ENCODE measurements at places on chromosomes 12 and 14.

GRCh38 chr12:42886160-42886559, 296.6 kb upstream of the PRICKLE1 start:
- DNase-seq = no peak

DNA sequence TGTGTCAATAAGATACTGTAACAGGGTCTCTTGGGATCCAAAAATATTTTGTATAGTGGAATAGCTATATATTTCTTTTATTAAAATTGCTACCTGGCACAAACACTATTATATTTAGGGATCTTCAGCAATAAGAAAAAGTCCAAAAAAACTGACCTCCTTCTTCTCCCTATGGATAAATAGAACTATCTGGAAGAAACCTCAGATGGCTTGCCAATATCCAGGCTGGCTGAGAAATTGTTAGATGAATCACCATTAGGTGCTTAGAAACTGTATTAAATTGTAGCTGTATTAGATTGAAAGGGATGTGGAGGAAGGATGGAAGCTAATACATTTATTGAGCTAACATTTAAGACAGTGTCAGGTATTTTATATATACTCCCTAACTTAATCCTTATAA, 66.0 kb downstream of the SLC38A6 start:
- no peak for DNase-seq

DNA sequence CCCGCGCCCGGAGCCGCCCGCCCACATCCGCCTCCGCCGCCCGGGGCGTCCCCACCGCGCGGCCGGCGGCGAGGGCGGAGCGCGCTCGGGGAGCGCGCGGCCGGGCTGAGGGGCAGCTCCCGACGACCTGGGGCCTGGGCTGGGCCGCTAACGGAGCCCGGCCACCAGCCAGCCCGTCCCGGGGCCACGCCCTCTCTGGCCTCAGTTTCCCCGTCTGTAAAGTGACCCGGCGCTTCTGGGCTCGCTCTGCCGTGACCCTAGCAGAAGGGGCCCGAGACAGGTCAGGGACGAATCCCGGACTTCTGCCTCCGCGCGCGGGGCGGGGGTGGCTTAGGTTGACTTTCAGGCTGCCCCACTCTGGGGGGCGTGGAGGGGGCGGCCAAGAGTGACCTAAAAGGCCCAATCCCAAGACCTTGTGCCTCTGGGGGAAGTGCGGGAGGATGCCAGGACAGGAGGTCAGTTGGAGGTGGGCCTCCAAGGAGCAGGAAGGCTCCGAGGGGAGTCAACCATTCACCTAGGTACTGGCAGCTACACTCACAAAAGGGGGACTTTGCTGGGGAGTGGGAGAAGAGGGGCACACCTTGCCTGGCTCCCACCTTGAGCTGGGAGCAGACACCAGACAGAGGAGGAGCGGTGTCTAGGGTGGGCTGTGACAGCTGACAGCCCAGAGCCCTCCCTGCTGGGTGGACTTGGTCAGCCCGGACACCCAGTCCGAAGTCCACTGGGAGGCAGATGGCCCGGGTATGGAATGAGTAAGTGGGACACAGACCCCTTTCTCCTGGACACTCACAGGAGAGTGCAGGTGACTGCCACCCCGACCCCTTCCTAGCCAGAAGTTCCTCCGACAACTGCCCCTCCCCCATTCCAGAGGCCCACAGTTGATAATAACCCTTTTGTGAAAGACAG, 486 bp upstream of the AKT1 start:
- DNase-seq = peak; percentile 80

- DNase-seq = no peak
These were observed 127.7 kb downstream of the SPTSSA start for GRCh38 chr14:34334329-34334728.

DNA sequence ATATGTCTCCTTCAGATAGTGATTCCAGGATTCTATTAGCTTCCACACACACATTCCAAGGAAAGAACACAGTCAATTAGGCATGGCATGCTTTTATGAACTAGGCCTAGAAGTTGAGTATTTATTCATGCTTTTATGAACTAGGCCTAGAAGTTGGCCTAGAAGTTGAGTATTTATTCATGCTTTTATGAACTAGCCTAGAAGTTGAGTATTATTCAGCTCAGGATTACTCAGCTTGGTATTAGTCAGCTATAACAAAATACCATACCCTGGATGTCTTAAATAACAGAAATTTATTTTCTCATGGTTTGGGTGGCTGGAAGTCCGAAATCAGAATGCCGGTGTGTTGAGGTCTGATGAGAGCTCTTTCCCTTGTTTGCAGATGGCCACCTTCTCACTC, 442.7 kb upstream of the FLRT2 start:
- DNase-seq = no peak

DNA sequence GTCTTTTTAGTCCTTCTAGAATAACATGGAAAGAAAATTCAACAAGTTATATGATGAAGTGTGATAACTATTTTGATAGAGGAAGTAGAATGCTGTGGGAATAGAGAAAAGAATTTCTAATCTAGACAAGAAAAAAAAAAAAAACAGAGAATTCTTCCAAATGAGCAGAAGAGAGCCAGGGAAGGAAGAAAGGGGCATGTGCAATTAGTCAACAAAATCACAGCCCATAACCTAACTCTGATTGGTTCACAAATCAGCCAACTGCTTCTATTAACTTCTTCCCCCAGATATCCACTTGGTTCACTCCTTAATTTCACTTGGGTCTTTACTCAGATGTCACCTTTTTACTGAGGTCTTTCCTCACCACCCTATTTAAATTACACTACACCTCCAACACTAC, 69.5 kb downstream of the BTG1 start:
- no peak for DNase-seq

DNA sequence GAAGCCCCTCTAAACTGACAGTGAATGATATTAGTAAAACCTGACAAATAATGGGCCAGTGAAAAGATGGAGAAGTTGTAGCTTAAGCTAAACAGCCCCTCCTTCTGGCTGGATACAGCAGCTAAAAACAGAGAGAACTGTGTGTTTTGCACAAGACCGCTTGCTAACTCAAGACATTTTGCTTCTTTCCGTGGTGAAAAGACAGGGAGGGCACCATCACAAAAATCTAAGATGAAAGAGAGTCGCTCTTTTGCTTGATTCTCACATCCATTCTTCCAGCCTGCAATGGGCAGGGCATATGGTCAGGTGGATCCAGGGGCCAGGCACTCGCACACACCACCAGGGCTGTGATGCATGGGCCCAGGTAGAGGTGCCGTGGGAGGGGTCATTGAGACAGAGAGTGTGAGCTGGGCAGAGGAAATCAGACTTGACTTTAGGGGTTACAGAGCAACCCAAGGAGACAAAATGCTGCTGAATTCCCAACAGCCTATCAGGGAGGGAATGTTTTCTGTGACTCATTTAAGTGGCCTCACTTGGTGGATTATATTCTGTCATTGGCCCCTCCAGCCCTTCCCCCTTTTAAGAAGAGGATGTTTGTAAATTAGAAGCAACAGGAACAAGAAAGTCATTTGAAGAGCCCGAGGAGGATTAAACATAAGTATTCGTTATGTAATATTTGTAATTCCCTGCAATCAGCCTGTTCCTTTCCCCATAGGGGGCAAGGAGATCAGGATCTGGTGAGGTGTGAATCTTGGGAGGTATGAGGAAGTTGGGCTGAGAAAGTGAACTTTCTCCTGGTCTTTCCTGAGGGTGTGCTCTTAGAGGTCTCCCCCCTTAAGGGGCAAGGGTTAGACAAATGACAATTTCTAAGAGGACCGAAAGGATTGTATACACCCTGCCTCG, 12.3 kb downstream of the EMP1 start:
- DNase-seq = no peak

GRCh38 chr14:23228812-23229211, 8.9 kb upstream of the RNF212B start:
- no peak for DNase-seq

GRCh38 chr12:65926119-65926908, 102.0 kb downstream of the HMGA2 start:
- DNase-seq = no peak

DNA sequence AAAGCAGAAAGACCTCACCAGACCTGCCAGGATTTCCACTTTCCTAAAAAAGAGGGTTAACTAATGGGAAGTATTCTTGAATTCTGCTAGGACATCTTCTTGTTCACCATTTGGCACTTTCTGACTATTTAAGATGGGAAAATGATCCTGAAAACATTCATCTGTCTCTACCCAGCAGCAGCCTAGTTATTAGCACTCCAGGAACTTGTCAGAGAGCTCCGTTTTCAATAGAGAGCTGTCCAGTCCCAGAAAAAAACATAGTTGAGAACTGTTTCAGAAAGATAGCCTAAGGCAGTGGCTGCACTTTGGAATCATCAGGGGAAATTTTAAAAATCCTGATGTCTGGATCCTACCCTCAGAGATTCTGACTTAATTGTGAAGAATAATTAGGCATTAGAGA, 22.1 kb upstream of the CEP83 start:
- no peak for DNase-seq

DNA sequence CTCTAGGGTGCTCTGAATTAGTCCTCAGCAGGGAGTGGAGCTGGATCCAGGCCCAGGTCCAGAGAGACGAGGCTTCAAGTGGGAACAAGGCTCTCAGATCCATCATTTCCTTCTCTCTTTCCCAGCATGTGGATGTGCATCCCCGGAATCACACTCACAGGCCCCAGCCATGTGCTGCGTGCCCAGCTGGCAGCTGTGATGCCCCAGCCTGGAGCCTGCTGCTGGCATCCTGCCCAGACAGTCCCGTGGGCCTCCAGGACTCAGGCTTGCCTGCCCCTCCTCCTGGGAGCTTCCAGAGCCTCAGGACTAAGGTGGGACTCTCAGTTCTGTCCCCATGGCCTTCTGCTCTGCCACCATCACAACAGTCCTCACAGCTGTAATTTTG, 6.2 kb upstream of the KRT84 start:
- DNase-seq = no peak

DNA sequence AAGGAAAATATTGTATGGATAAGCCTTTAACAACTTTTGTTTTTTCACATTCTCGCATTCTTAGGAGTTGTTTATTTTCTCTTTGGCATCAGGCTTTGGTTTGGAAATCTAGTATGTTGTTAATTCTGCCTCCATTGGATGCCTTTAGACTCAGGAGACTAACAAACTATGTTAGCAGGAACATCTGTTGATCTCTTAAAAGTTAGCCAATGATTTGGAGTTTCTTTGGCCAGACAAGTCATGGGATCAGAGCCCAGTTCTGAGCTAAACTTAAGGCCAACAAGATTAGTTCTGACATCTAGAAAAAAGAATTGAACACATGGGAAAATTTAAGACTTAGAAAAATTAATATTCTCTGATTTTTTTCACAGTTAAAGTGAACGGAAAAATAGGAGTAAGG, 35.3 kb upstream of the STRAP start:
- no peak for DNase-seq

GRCh38 chr14:80455031-80455430, 243.7 kb upstream of the DIO2 start:
- no peak for DNase-seq

- no peak for DNase-seq
These were observed 42.4 kb upstream of the IGF1 start for GRCh38 chr12:102522768-102523167.

DNA sequence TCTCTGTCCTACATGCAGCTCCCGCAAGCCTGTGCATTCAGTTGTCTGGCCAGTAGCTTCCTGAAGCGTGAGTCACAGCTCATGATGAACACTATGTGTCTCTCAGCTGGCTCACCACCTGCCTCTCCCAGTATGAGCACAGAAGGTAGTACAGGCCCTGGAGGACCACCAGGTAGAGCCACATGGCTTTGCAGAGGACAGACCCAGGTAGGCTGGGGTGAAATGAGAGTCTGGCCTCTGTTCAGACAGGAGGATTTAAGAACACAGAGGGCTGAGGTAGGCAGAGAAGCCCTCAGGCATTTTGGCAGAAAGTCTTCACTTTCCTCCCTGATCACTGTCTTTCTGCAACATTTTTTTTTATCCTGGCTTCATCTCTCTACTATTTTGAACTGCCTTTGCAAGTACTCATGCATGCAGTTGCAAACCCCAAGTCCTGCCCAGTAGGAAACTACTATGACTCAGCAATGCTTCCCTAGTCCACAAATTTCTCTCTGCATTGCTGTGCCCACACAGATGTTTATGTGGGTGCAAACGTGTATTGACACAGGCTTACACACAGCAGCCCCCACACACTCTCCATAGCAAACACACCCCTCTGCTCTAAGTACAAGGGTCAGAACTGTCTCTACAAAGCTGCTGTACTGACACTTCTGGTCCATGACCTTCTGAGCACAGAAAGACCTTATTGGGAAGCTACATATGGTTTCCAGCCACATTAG, 7.2 kb upstream of the SDR9C7 start:
- DNase-seq = no peak

DNA sequence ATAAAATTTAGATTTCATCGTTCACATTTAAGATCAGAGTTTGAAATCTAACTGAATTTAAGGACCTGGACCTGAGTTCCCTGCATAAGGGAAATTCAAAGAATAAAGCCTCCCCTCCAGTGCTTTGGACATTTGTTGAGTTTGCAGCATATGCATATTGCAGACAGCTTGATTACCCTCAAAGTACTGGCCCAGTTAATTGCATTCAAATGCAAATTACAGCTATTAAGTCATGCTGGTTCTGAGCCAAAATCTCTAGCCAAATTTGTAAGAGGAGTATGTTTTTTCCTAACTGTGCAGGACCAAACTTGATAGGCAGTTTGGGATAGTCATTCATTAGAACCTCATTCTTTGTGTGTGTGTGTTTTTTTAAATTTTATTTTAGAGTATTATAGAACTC, 9.1 kb upstream of the KIF21A start:
- DNase-seq = no peak

GRCh38 chr12:12683725-12684124, 12.3 kb downstream of the GPR19 start:
- no peak for DNase-seq

DNA sequence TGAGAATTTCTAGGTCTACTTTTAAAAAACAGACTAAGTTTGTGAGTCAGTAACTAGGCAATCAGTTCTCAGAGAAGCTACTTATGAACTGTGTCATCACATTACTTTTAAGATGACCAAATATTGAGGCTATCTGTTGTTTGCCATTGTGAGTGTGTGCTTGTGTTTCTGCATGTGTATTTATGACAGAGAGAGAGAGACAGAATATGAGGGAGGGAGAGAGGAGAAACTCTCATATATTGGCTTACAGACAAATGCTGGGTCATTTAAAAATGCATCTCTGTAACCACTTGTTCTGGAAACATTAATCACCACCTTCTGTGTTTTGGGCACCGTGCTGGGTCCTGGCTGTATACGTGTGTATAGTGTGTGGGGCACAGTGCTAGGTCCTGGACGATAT, 161.5 kb upstream of the FRMD6 start:
- DNase-seq = no peak

DNA sequence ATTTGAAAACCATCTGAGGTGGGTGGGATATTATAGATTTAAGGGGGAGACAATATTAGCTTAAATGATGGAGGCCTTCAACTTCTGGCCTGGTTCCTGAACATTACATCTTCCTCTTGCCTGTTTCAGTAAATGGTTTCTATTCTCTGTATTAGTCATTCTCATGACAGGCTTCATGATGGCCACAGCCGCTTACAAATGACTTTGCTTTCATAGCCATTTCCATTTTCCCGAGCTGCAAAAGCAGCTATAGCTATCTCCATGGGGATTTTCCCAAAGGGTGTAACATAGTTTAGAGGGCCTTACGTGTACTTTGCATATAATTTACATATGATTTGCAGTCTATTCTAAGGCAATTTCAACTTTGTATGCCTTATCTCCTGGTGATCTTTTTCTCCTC, 121.8 kb downstream of the NRXN3 start:
- no peak for DNase-seq
